ENCODE measurements at places on chromosomes 4 and X.
A peak's percentile ranks its signal among the peaks of the same experiment; 100 is the strongest.

- DNase-seq = no peak
These were observed 4.6 kb downstream of the RAB33B start for GRCh38 chr4:139458543-139458942.

DNA sequence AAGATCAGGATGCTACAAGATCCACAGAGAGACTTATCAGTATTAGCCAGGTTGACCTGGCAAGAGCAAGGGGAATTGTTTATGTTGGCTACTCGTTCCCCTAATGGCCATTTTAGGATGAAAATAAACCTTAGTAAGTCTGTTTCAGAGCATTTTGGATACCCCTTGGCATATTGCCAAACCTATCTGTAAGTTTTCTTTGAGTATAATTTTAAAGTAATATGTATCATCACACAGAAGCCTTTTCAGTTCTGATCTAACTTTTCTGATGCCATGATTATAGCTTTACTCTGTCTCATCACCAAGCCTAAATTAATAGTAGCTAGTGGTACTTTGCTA lies 99.7 kb downstream of the TSPAN7 start:
- DNase-seq = no peak

GRCh38 chr4:139745111-139745639 lies 79.6 kb downstream of the MGST2 start:
- DNase-seq = no peak

- DNase-seq = no peak
These were observed 86.2 kb downstream of the FHDC1 start for GRCh38 chr4:153022241-153022715.

GRCh38 chr4:30952526-30953219 lies 232.5 kb downstream of the PCDH7 start:
- DNase-seq = no peak

DNA sequence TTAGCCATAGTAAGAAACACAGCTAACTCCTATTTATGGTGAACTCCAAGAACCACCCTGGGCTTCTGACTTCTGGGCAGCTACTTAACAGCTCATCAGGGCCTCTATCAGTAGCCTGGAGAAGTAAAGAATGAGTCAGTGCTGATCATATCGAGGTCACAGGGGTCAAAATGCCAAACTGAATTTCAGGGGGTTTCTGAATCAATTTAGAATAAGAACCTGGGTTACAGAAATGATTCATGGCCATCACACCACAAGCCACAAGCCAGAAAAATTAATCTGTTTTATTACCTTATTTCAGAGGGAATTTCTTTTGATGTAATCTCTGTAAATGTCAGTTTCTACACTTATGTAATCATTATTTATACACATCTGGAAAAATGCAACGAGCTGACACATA lies 64.4 kb downstream of the CHST7 start:
- no peak for DNase-seq

DNA sequence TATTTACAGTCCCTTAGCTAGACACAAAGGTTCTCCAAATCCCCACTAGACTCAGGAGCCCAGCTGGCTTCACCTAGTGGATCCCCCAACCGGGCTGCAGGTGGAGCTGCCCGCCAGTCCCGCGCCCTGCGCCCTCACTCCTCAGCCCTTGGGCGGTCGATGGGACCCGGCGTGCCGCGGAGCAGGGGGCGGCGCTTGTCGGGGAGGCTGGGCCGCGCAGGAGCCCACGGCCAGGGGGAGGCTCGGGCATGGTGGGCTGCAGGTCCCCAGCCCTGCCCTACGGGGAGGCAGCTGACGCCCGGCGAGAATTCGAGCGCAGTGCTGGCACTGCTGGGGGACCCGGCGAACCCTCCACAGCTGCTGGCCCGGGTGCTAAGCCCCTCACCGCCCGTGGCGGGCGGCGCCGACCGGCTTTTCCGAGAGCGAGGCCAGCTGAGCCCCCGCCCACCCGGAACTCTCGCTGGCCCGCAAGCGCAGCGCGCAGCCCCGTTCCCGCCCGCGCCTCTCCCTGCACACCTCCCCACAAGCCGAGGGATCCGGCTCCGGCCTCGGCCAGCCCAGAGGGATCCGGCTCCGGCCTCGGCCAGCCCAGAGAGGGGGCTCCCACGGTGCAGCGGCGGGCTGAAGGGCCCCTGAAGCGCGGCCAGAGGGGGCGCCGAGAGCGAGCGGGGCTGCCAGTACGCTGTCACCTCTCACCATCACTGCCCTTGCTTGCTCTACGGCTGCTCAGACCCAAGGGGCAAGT lies 39.4 kb downstream of the WFS1 start:
- DNase-seq = no peak

- no peak for DNase-seq
These were observed 432 bp downstream of the TMEM175 start for GRCh38 chr4:932713-933070.

DNA sequence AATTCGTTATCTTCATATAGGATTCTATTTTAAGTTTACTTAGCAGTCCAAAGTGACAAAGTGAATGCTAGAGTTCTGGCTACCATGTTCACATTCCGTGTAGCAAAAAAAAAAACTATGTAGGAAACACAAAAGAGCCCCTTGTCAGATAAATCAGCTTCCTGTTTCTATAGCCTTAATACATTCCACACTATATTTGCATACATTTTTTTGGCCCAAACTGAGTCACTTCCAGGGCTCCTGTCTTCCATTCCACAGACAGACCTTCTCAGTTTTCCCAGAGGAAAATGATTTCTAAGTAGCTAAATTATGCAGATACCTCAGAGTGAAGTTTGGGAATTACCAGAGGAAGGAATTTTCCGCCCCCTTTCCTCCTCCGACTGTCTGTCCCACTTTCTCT lies 841.9 kb upstream of the HS3ST1 start:
- DNase-seq = no peak

GRCh38 chrX:47751670-47752069 lies 85.0 kb upstream of the ZNF81 start:
- DNase-seq = peak; percentile 19

GRCh38 chrX:18946611-18947010 lies 37.3 kb downstream of the PHKA2 start:
- DNase-seq = no peak

GRCh38 chr4:82034878-82035277 lies 338.9 kb downstream of the HNRNPD start:
- no peak for DNase-seq

DNA sequence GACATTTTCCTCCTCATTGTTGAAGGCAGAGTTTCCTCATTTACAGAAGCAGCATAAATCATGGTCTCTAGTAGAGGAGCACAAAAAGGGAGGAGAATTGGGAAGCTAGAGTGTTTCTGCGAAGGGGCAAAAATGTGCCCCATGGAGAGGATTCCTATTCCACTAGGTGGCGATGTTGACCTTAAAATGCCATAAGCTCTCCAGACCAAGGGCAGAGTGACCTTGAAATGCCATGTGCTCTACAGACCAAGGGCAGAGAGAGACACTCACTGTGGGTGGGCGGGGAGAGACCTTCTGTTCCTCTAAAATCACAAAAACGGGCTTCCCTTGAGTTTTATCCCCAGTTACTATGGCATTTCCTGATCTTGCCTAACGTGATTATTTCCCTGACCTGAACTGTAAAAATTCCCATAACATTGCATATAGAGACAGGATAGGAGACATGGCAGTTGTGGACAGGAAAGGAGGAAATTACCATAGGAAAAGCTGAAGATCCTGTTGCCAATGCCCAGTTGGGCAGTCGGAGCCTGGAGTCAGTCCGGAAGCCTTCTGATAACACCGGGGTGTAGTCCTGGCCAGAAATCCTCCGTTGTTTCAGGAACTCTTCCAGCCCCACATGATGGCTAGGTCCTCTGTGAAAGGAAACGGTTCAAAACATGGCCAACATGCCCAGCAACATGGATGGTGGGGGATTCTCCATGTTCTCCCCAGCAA lies 567.7 kb downstream of the MAGEB5 start:
- DNase-seq = no peak

- no peak for DNase-seq
These were observed 72.7 kb upstream of the MAD2L1 start for GRCh38 chr4:120139392-120139791.

DNA sequence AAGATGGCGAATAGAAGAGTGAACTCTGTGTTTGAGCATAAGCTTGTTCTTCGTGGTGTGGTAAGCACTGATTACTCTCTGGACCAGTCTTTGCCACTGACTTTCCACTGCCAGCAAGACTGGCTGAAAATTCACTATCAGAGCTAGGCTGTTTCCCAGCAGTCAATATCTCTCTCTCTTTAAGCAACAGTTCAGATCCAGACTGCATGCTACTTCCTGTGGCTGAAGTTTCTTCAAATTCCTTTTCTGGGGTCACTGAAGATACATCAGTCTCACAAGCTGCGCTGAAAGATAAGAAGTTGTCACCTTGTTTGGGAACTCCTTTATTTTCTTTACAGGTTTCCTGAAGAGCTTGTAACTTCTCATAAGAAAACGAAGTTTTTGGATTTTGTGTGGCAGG lies 54.0 kb upstream of the FAM120C start:
- no peak for DNase-seq

GRCh38 chr4:114497116-114497515 lies 101.5 kb upstream of the UGT8 start:
- DNase-seq = no peak

- no peak for DNase-seq
These were observed 93.0 kb upstream of the NPFFR2 start for GRCh38 chr4:71938776-71939175.

DNA sequence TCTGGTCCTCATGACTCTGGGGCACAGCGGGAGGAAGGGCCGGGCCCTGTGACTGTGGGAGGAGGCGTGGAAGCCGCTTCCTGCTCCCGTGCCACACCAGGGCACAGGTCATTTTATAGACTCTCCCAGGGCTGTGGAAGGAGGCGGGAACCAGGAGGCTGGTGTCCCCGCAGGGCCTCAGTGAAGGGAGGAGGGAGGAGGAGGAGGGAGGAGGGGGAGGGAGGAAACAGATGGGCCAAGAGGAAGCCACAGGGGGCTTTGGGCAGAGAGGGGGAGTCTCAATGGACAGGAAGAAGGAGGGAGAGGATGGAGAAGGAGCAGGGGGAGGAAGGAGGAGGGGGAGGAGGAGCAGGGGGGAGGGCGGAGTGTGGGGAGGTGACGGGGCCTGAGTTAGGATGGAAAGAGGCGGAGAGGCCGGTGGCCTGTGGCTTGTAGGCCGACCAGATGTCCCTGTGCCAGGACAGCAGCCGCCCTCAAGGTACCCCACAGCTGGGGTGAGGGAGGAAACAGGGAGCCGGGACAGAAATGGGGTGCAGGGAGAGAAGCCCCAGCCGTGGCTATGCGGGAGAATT lies 6.2 kb upstream of the PLCXD1 start:
- DNase-seq = no peak

DNA sequence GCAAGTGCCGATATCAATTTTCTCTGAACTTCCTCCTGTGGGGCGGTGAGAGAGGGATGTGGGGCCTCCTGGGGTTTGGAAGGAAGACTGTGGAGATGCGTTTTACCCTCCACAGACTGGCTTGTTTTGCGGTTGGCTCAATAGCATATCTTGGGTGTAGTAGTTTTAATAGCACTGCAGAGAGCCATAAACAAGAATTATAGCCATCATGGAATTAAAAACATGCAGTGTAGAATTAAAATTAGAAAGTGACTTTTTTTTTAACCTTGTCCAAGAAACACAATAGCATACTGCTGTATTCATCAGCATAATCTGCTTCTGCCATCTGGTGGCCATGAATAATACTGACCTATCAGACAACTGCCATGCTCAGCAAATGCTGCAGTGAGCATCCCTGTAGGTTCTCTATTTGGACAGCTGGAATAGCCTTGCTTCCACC lies 47.3 kb upstream of the SCML1 start:
- no peak for DNase-seq

- no peak for DNase-seq
These were observed 1584.3 kb downstream of the STIM2 start for GRCh38 chr4:28444886-28445496.

GRCh38 chr4:95105983-95106382 lies 348.2 kb downstream of the BMPR1B start:
- DNase-seq = no peak

GRCh38 chr4:84803116-84803515 lies 163.4 kb downstream of the WDFY3 start:
- DNase-seq = no peak

DNA sequence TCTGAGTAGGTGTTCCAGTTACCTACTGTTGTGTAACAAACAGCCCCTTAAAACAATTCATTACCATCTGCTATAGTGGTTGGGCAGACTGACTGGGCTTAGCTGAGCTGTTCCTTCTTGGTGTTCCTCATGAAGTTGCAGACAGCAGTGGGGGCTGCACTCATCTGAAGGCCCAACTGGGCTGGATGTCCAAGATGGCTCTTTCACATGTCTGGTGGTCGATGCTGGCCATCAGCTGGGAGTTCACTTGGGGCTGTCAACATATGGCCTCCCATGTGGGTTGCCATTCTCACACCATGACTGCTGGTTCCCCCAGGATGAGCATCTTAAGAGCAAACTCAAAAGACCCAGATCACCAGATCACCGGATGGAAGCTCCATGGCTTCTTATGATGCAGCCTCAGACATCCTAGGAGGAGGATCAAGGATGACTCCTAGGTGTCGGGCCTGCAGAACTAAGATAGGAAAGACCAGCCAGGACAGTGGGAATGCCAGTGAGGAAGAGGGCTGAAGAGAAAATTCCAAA lies 34.3 kb upstream of the PPP2R2C start:
- DNase-seq = no peak

- no peak for DNase-seq
These were observed 44.5 kb upstream of the TBC1D9 start for GRCh38 chr4:140800666-140801065.

- no peak for DNase-seq
These were observed 482.5 kb downstream of the RPA4 start for GRCh38 chrX:97366237-97366636.

- no peak for DNase-seq
These were observed 12.0 kb downstream of the HS3ST1 start for GRCh38 chr4:11416767-11417113.

GRCh38 chr4:153137677-153138630 lies 66.3 kb upstream of the TRIM2 start:
- DNase-seq = no peak

DNA sequence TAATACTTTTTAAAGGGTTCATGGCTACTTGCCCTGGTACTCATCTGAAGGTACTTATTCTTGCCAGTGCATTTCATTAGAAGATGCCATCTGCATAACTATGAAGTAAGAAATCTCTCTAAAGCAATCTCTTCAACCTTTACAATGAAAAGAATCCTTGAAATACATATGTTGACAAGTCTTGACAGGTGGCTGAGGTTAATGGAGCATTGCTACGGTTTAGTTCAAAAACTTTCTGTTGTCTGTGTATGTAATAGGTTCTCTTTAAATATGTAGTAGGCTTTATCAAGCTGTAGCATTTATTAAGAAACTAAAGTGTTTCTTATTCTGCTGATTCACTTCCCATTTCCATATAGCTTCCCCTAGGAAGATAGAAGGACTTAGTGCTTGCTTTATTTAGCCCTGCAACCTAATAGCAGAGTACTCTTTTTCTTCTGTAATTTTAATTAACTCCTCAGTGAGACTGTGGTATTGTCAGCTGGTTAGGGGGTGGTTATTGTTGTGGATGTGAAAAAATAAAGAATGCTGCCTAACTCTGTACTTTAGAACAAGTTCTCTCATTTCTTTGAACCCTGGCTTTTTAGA lies 39.3 kb downstream of the SLAIN2 start:
- no peak for DNase-seq

DNA sequence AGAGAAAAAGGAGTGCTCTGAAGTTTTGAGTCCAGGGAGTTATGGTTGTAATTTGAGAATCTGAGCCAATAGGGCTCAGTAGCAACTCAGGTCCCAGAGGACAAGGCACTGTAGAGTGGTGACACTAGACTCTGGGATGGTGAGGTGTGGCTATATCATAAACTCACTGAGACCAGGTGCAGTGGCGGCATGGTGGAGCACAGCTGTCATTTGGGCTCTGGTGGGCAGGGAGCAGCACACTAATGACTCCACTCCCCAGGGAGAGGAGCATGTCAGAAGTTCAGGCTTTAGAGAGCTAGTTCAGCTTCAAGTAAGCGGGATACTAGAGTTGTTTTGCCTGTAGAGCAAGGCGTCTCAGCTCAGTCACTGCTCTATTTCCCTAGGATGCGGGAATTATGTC lies 165.4 kb upstream of the USP38 start:
- DNase-seq = no peak

Data from stimulated activated CD4-positive, alpha-beta T cell treated with anti-CD3 and anti-CD28 coated beads, Interleukin-1b, Interleukin-23, amount 100 ng/mL, for 24 hours (primary cell).